ENCODE measurements at places on chromosomes 4 and X.

GRCh38 chrX:31397119-31397518 lies 325.3 kb upstream of the FTHL17 start:
- no peak for DNase-seq

DNA sequence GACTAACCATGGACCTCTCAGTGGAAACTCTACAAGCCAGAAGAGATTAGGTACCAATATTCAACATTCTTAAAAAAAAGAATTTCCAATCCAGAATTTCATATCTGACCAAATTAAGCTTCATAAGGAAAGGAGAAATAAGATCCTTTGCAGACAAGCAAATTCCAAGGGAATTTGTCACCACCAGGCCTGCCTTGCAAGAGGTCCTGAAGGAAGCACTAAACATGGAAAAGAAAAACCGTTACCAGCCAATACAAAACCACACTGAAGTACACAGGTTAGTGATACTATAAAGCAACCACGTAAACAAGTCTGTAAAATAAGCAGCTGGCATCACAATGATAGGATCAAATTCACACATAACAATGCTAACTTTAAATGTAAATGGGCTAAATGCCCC lies 156.6 kb downstream of the FAM13A start:
- no peak for DNase-seq

- DNase-seq = no peak
Measured at GRCh38 chr4:108796173-108796572, 33.3 kb upstream of the ETNPPL start.

- DNase-seq = no peak
Measured at GRCh38 chr4:6362896-6363295, 93.2 kb downstream of the WFS1 start.

- no peak for DNase-seq
Measured at GRCh38 chr4:184143770-184144564, 73.7 kb downstream of the ENPP6 start.

DNA sequence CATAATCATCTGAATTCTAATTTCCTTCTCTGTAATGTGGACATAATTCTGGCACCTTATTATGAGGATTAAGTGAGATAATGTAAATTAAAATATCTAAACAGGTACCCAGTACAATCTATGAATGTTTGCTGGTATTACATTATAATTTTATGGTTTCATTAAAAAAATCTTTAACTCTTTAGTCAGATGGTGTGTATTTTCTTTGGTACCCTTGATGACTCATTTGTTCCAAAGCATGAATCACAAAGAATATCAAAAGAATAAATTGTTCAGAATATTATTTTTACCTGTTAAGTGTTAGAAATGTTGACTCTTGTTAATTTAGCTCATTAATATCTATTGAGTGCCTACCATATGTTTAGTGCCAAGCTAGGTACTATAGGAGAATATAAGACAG lies 74.3 kb downstream of the SNX25 start:
- no peak for DNase-seq

DNA sequence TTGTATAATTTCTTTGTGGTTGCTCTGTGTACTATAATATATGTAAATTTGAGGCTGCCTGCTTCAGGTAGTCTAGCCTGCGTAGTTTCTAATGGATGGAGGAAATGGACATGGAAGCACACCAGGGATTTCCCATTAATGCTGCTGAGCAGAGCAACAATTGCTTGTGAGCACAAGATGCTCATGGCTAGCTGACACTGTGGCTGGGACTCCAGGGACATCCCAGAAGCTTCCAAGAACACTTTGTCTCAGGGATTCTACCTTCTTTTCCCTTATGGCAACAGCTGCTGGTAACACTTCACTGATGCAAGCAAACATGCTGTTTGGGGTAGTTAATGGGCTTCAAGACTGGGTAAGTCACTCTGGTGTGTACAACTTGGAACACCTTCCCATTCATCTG lies 66.1 kb downstream of the TENT5D start:
- DNase-seq = no peak

DNA sequence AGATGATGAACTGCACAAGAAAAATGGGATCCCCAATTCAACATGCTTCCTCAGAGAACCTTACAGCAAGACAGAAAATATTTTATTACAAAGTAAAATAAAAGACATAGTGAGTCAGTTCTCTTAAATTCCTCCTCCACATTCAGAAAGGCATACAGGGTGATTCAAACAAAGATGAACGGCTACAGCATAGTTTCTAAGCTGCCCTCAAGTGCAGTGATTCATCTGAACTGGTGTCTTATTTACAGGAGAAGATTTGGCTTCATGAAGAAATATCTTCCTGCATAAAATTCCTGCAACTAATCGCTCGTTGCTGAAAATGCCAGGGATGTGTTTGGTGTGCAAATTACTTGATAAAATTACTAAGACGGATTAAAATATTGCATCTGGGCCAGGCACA lies 103.6 kb downstream of the PRKX start:
- DNase-seq = no peak

DNA sequence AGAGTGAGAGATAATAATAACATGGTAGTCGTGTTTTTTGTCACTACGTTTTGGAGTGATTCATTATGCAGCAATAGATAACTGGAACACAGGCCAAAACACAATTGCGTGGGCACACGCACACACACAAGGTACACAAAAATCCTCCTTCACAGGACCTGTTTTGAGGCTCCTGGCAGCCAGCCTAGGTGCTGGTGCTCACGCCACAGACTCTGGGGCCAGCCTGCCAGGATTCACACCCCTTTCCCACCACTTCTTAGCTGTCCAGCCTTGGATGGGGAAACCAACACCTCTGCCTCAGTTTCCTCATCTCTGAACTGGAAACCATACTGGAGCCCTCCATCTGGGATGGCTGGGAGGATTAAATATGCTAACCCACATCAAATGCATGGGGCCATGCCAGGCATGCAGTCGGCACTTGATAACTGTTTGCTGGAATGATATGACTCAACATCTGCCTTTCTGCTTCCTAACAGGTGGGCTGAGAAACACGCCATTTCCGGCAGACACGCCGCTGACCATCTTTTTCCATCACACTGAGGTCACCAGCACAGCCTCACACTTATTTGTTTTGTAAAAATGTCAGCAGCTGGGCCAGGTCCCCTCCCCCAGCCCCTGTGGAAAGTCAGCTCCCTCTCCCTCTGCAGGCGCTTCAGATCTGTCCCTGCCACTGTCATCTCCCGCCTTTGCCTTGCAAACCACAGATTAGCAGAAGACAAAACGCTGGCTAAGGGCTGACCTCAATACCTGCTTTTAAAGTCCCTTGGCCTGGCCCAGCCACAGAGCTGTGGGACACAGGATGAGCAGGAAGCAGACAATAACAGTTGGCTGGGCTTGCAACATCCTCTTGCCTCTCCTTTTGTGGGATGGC lies 237.5 kb downstream of the BCOR start:
- DNase-seq = peak; percentile 77

DNA sequence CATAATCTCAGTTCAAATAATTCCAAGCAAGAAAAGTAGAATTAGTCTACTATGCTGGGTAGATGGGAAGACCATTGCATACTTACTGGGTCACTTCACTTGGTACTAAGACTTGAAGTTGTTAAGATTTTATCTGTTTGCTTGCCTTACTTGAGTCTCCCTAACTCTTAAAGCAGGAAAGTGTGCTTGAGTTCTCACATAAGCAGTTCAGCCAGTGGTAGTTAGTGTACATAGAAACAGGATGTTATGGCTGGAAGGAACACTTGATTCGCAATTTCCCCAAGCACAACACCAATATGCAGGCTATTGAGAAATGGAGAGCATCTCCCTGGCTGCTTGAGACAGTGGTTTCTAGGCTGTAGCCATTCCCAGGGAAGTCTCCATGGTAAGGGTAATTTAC lies 176.1 kb downstream of the MSL3 start:
- DNase-seq = no peak

- no peak for DNase-seq
Measured at GRCh38 chr4:126742048-126742447, 890.7 kb upstream of the INTU start.

- DNase-seq = no peak
Measured at GRCh38 chr4:17713779-17714178, 67.6 kb downstream of the FAM184B start.

DNA sequence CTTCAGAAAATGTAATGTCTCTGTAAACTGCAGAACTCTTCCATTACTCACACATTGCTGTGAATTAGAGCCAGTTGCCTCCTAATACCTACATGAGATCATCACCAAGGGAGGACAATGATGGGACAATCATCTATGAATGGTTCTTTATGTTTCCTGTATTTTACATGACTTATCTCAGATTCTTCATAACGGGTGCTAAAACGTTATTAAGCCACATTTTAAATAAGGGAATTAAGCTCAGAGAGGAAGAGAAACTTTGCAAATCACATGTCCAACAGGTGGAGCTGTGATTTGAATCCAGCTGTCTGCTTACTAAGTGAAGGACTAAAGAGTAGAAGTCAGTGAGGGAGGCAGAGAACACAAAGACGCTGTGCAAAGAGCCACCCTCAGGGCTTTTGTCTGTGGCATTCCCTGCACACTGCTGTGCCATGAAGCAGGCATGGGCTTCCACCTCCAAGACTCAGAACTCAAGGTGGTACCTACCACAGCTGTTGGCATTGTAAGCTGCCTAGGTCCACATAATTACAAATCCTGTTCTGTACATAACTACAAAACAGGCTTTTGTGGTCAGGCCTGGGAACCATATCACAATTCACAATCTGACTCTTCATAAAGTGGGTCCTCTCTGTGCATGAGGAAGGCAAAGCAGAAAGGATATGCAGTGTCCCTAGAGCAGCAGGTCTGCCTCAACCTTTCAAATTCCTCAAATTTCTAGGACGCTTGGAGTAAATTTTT lies 12.8 kb downstream of the TBC1D9 start:
- no peak for DNase-seq

- DNase-seq = no peak
Measured at GRCh38 chr4:7740866-7741525, 198.7 kb downstream of the AFAP1 start.

- peak; percentile 19 for DNase-seq
Measured at GRCh38 chr4:41339812-41340809, 83.4 kb downstream of the UCHL1 start.

- no peak for DNase-seq
Measured at GRCh38 chr4:110798687-110799086, 175.8 kb upstream of the PITX2 start.

GRCh38 chrX:128769495-128769894 lies 717.3 kb upstream of the ACTRT1 start:
- peak; percentile 13 for DNase-seq

DNA sequence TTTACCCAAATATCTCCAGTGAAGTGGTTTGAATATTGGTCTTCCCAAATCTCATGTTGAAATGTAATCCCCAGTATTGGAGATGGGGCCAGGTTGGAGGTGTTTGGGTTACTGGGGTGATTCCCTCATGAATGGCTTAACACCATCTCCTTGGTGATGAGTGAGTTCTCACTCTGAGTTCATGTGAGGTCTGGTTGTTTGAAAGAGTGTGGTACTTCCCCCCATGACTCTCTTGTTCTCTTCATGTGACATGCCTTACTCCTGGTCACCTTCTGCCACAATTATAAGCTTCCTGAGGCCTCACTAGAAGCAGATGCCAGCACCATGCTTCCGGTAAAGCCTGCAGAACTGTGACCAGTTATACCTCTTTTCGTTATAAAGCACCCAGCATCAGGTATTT lies 32.9 kb upstream of the OTUD4 start:
- no peak for DNase-seq

DNA sequence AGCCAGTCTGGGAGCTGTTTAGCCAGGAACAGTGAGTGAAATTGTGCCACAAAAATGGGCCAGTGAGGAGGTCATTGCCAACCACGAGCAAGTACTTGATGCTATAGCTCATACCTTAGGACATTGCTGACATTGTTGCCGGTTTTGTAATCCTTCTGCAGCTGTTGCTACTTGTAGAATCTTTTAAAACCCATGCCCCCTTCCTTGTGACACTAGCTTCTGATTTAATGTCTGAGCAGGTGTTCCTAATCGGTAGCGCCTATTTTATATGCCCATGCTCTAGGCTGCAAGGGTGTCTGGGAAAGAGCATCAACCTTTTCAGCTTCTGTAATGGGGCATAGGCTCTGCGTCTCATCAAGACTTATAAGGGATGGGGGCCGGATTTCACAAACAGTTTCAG lies 2.6 kb downstream of the POLA1 start:
- DNase-seq = no peak

- no peak for DNase-seq
Measured at GRCh38 chr4:25870081-25870480, 7.3 kb upstream of the SEL1L3 start.

GRCh38 chrX:78624962-78625909 lies 33.9 kb downstream of the RTL3 start:
- no peak for DNase-seq

DNA sequence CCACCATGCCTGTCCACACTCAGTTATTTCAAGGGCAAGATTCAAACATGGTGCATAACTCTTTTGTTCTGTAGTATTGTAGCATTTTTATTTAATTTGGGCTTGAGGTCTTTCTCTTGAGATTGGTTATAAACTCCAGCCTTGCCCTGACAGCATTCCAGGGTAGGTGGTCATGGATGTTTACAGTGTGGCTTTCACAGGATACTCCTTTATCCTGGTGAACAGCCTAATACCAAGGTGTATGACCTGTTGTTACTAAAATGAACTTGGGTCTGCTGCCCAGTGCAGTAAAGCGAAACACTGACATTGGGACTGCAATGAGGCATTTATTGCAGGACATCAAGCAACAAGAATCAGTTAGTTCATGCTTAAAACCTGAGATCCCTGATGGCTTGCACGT lies 434.8 kb downstream of the ANKRD50 start:
- DNase-seq = no peak

DNA sequence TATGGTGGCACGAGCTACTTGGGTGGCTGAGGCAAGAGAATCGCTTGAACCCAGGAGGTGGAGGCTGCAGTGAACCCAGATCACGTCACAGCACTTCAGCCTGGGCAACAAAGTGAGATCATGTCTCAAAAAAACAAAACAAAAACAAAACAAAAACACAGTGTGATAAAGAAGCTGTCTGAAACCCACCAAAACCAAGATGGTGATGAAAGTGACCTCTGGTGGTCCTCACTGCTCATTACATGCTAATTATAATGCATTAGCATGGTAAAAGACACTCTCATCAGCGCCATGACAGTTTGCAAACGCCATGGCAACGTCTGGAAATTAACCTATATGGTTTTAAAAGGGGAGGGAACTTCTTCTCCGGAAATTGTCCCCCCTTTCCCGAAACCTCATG lies 29.4 kb upstream of the OPHN1 start:
- DNase-seq = peak; percentile 7

- no peak for DNase-seq
Measured at GRCh38 chr4:3231471-3231870, 17.5 kb upstream of the MSANTD1 start.

GRCh38 chr4:158664806-158665205 lies 6.9 kb downstream of the C4orf46 start:
- DNase-seq = no peak

- DNase-seq = peak; percentile 98
Measured at GRCh38 chr4:41214136-41214824, at the start of gene APBB2. TSS of gene APBB2 (minus strand) at chr4:41214542. CDS start at chr4:41033254, 181,288 bp downstream.
